Myometrial cell (primary cell): ENCODE measurements at places on chromosomes 5 and 9. TPM values are rescaled to one million over a fixed set of nuclear protein-coding genes. Genes with fewer than 3 reads are reported as not detected.

The F2RL1 gene
- total RNA-seq: 23.6 and 28.8 TPM in 2 replicates

The PCDHGB7 gene
- total RNA-seq: 4.3 and 6.0 TPM in 2 replicates

The DMRT2 gene
- not detected in 2 replicates for total RNA-seq

The RGS7BP gene
- not detected in 2 replicates for total RNA-seq

The NEUROG1 gene
- total RNA-seq: not detected in 2 replicates

The YIPF5 gene
- 104 and 105 TPM in 2 replicates for total RNA-seq

The CDX1 gene
- total RNA-seq: not detected in 2 replicates

The PCDH1 gene
- total RNA-seq: not detected in 2 replicates

The NSUN2 gene
- total RNA-seq: 34.3 and 46.1 TPM in 2 replicates

The RELL2 gene
- total RNA-seq: 3.5 and 6.2 TPM in 2 replicates

The HK3 gene
- not detected in 2 replicates for total RNA-seq

The ASPN gene
- 1.4 and 2.1 TPM in 2 replicates for total RNA-seq

The GABBR2 gene
- total RNA-seq: 2.6 and 5.5 TPM in 2 replicates
